ENCODE measurements at places on chromosomes 1 and 21.

DNA sequence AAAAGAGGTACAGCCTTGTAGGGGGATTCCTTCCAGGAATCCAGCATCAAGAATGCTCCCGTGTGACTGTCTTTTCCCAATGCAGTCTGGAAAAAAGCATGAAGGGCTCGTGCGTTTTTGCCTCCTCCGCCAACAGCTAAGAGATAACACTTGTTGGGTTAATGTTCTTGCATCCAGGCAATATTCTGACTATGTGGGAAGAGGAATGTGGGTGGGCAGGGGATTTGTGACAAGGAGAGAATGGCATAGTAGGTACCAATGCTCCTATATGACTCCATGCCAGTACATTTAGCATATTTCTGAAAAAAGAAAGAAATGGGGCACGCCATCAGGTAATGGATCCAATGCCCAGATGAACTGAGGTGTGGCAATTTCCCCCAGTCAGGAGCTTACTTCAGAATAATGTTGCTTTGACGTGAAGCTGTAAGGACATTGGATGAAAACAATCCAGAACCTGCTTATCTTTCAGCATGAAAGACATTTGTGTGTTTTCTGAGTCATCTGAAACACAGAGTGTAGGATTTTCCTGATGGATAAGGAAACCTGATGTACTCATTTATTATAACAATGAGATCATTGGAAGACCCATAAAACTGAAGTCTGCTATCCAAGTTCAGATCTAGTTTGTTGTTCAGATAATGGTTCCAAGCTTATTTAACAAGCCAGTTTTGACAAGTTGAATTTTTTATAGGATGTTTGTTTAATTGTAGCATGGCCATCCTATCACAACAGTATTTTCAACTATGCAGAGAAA, 105.5 kb downstream of the LYPLAL1 start:
- DNase-seq, result no peak

- DNase-seq, result no peak
Observed at GRCh38 chr1:10338611-10339010, 60.3 kb upstream of the PGD start.

GRCh38 chr1:231734417-231734816, 107.8 kb downstream of the DISC1 start:
- DNase-seq, result no peak

- no peak for DNase-seq
Observed at GRCh38 chr1:82950606-82951200, 1048.2 kb downstream of the TTLL7 start.

DNA sequence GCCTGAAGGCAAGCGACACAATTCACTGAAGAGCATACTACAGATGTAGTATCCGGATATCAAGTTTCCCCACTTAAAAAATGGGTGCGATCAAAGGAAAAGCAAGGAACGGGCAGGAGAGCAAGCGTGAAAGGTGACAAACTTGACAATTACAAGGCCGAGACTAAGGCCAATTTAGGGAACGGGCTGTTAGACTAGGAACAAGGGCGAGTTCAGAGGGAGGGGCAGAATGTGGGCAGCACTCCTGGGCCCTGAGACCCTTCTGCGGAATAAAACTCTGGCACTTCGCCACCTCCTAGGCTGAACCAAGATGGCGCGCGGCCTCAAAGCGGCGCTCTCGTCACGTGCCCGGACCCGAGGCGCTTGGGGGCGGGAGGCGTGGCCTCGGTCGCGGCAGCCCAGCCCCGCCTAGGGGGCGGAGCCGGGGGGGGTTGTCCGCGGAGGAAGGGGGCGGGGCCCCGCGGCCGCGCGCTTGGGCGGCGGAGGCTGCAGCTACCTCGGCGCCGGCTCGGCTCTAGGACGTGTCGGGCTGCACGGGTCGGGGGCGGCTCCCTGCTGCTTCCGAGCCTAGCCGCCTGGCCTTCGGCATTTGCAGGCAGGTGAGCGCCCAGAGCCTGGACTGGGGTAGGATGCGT, at the start of gene PPFIA4:
Gene PPFIA4 (plus strand): TSS at position 461 of the 635 bp plus-strand sequence. CDS start 12,518 bp downstream, outside the sequence.
- peak; percentile 84 for DNase-seq

DNA sequence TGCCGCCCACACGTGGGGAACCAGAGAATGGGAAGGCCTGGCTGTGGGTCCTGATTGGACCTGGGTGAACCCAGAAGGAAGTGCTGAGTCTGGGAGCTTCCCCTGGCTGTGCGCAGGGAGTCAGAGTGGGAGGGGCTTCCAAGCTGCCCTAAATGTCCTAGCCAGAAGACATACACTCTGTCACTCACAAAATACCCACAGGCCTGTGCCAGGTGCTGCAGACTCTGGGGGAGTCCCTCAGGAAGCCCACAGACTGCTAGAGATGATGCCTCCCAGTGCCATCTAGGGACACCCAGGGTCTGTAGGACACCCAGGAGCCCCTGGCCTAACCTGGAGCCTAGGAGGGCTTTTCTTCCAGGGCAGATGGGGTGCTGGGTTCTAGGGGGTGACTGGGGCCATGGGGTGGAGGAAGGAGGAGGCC, 33.7 kb upstream of the LRP8 start:
- no peak for DNase-seq

DNA sequence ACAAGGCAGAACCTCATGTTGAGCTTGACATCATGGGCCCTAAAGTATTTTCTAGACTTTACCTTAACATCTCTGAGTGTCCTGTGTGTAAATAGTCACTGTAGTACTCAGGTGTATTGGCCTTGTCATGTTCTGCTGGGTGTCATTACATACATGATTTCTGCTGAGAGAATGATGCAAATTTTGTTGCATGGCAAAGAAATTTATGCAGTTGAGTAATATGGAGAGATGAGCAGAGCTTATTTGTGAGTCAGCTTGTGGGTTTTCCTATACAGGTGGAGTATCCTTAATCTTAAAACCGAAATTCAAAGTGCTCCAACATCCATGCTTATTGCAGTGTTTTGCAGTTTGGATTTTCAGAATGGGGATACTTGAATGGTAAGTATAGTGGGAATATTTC, 36.6 kb downstream of the RGL1 start:
- DNase-seq, result no peak

GRCh38 chr1:155910621-155911121, 478 bp downstream of the RIT1 start:
- no peak for DNase-seq

DNA sequence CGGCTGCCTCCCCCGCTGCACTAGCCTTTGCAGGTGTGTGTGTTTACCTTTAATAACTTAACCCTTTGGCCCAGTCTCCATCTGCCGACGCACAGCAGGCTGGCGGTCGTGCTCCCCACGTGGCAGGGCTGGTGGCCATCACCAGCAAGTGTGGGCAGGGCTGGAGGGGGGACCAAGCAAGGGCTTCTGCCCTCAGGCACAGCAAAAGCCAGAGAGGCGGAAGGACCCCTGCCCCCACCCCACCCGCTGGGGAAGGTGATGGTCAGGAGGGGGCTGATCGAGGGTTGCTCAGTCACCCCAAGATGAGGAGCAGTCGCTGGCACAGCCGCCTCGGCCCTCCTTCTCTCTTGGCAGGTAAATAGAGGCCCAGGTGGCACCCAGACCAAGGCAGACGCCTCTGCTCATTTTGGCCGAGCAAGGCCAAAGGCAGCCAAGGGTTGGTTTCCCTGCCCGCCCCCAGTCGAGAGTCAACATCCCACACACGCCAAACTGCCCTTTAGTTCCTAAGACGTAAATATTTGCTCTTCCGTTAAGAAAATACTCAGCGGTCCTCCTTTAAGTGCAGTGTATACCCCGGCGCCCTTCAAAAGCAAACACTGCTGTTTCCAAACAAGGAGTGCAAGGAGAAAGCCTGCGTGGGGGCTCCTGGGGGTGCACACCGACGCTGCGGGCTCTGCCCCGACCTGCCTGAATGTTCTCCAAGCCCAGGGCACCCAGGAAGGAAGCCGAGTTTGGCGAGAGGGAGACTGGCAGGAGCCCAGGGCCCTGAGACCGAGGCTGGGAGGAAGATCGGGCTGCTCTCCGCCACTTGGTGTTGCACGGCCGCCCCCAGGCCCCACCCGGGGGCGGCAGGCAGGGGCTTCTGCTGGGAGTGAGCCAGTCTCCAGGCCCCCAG, 82.7 kb downstream of the SIK1 start:
- DNase-seq, result no peak

- DNase-seq, result no peak
Observed at GRCh38 chr1:17846341-17846740, 91.2 kb downstream of the ACTL8 start.

GRCh38 chr1:231750818-231751362, 124.3 kb downstream of the DISC1 start:
- DNase-seq, result no peak

DNA sequence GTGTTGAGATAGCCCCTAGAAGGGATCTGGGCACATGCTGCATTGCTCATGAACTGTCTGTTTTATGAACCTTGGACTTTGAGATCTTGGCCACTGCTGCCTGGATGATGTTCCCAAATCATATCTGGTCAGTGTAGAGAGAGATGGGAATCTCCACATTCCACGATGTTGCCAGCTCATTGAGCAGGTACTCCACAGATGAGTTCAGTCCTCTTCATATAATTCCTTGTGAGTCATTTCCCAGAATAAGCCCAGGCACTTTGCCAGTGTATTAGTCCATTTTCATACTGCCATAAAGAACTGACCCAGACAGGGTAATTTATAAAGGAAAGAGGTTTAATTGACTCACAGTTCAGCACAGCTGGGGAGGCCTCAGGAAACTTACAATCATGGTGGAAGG, 254.0 kb upstream of the RUNX1 start:
- no peak for DNase-seq

- no peak for DNase-seq
Observed at GRCh38 chr1:29546496-29546895, 310.2 kb downstream of the PTPRU start.

- DNase-seq, result no peak
Observed at GRCh38 chr21:35619184-35619583, 441.1 kb downstream of the SETD4 start.

- DNase-seq, result no peak
Observed at GRCh38 chr1:178571807-178572206, 58.9 kb downstream of the TEX35 start.

- DNase-seq, result no peak
Observed at GRCh38 chr1:159900086-159900680, at the start of gene CFAP45. Gene CFAP45 (minus strand): TSS chr1:159900165. CDS start chr1:159900098, 67 bp downstream.

- DNase-seq, result no peak
Observed at GRCh38 chr1:61358770-61359455, 276.6 kb downstream of the NFIA start.

DNA sequence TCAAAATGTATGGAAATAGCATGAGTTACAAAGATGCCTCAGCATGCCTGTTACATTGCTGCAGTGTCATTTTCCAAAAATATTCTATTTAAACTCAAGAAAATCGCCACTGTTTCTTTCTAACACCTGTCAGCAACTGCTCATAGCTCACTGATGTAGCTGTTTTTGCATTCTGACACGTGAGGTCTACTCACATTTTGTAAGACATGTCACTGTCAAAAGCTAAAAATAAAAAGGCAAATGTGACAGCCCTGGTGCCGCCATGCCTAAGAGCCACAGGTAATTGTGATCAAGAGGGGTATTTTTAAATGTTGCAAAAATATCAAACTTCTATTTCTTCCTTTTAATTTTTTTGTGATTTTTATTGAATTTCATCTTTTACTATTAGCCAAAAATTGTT, 556.2 kb upstream of the TMPRSS15 start:
- no peak for DNase-seq

GRCh38 chr1:32876341-32877210, 5.9 kb upstream of the FNDC5 start:
- peak; percentile 56 for DNase-seq

GRCh38 chr1:80657707-80658106, 1143.0 kb upstream of the ADGRL2 start:
- no peak for DNase-seq

DNA sequence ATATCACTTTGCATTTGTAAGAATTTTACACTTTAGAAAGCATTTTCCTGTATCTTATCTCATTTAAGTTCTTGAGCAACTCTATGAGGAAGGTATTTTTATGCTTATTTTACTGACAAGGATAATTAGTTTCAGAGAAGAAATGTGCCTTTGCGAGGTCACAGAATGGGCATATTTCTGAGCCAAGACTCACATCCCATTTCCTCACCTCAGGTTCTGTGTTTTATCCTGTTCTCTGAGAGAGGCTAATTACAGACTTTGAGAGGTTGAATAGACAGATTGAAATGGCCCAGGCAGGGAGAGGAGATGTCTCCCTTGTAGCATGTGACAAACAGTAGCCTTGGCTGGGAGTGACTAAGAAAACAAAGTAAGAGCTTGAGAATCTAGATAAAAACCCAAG, 39.1 kb upstream of the ZC3H11B start:
- no peak for DNase-seq

GRCh38 chr1:189206617-189207016, 1271.0 kb downstream of the BRINP3 start:
- no peak for DNase-seq

DNA sequence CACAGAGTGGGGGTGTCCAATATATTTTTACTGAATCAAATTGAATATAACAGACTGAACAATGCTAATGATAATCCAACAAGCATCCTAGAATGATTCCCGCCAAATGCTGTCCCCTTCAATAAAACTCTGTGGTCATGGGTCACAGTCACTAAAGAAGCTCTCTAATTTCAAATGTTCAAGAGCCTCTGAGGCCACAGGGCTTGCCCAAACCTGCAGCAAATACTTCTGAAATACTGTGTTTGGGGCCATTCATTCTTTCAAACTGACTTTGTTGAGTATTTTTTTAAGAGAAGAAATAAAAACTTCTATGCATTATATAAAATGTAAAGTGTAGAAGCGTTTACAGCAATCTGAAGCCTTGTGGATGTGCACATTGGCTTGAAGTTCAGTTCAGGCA, 7.6 kb upstream of the BEND5 start:
- DNase-seq, result no peak

GRCh38 chr1:234975122-234975940, 153.3 kb downstream of the TOMM20 start:
- DNase-seq, result no peak

- DNase-seq, result no peak
Observed at GRCh38 chr1:37666241-37666867, 26.0 kb upstream of the CDCA8 start.

DNA sequence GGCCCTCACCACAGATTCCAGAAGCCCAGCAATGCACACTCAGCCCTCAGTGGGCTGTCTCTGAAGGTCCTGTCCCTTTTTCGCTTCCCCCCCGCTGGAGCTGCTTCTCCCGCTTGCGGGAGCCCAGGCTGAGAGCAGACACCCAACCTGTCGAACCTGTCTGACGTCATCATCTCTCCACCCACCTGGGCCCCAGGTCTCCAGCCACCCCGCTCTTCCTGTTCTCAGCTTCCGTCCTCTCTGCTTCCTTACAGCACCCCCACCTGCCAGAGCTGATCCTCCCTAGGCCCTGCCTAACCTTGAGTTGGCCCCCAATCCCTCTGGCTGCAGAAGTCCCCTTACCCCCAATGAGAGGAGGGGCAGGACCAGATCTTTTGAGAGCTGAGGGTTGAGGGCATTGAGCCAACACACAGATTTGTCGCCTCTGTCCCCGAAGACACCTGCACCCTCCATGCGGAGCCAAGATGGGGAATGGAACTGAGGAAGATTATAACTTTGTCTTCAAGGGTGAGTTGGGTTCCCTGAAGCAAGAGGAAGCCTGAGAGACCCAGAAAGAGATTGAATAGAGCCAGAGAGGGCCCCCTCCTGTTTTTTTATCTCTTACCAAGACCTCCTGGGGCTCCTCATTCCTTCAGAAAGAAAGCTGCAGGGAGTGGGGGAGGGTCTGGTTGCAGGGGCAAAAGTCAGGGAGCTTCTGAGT, at the start of gene RAB25:
Gene RAB25 (plus strand): TSS at position 224 of the 700 bp plus-strand sequence. CDS start 241 bp downstream, at position 465.
- DNase-seq, result no peak

Data from activated CD4-positive, alpha-beta T cell treated with anti-CD3 and anti-CD28 coated beads for 4 hours (primary cell).